ENCODE measurements at places on chromosomes 1 and 21.
A peak's percentile ranks its signal among the peaks of the same experiment; 100 is the strongest.

DNA sequence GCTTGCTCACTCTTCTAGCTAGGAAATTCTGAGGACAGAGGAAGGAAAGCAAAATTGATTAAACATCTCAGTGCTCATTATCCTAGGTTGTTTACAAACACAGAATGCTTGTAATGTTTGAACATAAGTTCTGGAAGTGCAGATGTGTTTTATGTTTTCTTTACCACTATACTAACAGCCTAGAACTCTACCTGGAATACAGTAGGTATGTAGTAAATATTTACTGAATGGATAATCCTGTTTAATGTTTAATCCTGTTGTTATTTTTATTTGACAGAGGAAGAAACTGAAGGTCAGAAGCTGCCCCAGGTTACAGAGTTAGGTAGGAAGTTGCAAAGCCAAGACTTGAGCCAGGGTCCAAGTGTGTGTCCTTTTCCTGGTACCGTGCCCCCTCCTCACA lies 6.1 kb downstream of the MTOR start:
- no peak for DNase-seq

GRCh38 chr1:170931650-170932049 lies 3.7 kb upstream of the MROH9 start:
- no peak for DNase-seq

- DNase-seq: no peak
These were observed 21.3 kb upstream of the PLXNA2 start for GRCh38 chr1:208265525-208265924.

DNA sequence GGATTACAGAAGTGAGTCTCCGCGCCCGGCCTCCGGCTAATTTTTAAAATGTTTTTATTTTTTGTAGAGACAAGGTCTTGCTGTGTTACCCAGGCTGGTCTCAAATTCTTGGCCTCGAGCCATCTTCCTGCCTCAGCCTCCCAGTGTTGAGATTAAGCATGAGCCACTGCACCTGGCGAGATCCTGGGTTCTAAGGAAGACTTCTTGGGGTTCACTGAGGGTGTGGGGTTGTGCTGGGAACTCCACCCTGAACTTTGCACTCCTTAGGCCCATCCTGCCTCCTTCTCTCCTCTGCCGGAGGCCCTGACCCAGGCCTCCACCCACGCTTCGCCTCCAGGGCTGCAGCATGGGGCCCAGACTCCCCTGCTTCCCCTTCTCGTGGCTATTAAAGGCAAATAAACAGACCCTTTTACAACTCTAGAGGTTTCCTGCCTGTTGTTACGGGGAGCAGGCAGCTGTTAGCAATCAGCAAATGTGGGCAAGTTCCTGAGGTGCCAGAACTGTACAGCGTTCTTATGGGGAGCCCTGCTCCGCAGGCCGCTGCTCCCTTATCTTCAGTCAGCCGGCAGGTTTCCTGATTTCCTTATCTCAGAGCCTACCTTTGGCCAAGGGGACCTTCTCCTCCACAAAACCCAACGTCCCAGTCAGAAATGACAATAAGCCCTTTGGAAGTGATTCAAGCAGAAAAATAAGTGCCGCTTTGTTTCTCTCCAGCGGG lies 41.0 kb upstream of the LIN9 start:
- DNase-seq: peak; percentile 73

- no peak for DNase-seq
These were observed 68.8 kb downstream of the RPS6KC1 start for GRCh38 chr1:213119794-213120193.

DNA sequence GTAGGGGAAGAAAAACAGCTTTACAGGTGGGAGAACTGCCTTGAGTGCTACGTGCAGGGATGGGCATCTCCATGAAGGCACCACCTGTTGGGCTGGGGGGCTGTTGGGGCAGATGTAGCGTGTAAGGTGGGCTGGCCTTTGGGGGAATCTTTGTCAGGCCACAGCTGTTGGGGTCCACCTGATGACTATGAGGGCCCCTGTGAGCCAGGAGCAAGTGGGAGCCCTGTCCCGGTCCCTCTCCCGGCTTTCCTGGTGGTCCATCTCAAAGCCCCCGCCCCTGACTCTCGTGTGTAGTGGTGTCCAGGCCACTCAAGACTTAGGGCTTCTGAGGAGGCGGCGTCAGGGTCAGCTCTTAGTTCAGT lies 13.5 kb downstream of the SLC37A1 start:
- DNase-seq: no peak

GRCh38 chr21:16323596-16323995 lies 593.8 kb downstream of the USP25 start:
- DNase-seq: no peak

GRCh38 chr1:200610846-200611245 lies 9.7 kb downstream of the KIF14 start:
- DNase-seq: no peak

DNA sequence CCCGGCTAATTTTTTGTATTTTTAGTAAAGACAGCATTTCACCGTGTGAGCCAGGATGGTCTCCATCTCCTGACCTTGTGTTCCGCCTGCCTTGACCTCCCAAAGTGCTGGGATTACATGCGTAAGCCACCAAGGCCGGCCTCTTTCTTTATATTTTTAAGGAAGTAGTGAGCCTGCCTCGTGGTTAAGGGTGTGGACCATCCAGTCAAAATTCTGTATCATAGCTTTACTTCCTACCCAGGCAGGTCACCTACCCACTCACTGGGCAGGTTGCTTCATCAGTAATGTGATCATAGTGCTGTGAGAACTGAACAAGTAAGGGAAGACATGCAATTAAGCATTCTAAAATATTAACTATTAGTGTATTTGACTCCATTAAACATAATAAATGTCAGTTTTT lies 8.1 kb upstream of the ACOT7 start:
- peak; percentile 66 for DNase-seq

DNA sequence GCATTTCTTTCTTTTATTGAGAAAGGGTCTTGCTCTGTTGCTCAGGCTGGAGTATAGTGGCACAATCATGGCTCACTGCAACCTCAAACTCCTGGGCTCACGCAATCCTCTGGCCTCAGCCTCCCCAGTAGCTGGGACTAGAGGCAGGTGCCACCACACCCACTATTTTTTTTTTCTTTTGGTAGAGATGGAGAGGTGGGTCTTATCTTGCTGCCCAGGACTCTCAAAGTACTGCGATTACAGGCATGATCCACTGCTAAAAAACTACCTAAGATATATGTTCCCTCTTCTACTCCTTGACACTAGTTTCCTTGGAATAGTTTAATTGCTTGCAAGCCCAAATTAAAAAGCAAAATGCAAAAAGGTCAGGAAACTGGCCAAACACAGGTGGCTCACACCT lies 56.9 kb upstream of the GUCA2A start:
- peak; percentile 33 for DNase-seq

GRCh38 chr21:32587651-32588050 lies 2.3 kb upstream of the TCP10L start:
- peak; percentile 20 for DNase-seq

- DNase-seq: peak; percentile 40
These were observed 39.5 kb upstream of the CASZ1 start for GRCh38 chr1:10835822-10836421.

DNA sequence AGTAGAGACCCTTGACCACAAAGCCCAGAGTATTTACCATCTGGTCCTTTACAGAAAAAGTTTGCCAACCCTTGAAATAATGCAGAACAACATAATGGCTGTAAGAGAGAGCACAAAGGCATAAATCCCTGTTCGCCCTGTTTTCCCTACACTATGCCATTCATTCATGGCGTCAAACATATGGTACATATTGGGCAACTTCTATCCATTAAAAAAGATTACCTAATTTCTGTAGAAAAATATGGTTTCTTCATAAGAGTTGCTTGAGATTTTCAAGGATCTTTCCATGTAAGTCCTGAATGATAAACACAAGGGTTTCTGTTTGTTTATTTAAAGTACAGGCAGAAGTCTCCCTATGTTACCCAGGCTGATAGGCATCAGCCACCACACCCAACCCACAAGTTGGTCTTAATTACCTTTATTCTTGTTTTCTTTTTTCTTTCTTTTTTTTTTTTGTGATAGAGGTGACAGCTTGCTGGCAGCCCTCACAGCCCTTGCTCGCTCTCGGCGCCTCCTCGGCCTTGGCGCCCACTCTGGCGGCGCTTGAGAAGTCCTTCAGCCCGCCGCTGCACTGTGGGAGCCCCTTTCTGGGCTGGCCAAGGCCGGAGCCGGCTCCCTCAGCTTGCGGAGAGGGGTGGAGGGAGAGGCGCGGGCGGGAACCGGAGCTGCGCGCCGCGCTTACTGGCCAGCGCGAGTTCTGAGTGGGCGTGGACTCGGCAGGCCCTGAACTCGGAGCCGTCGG lies 68.3 kb upstream of the NR5A2 start:
- no peak for DNase-seq

GRCh38 chr1:59061876-59062275 lies 235.0 kb upstream of the FGGY start:
- peak; percentile 36 for DNase-seq

All from hematopoietic multipotent progenitor cell treated with erythropoietin and hydrocortisone succinate and interleukin-3 and kit ligand, for 4 days (in vitro differentiated cells).